ENCODE measurements at places on chromosomes 3 and 15.

- no peak for DNase-seq
These were observed 51.0 kb upstream of the ARL8B start for GRCh38 chr3:5071061-5071460.

DNA sequence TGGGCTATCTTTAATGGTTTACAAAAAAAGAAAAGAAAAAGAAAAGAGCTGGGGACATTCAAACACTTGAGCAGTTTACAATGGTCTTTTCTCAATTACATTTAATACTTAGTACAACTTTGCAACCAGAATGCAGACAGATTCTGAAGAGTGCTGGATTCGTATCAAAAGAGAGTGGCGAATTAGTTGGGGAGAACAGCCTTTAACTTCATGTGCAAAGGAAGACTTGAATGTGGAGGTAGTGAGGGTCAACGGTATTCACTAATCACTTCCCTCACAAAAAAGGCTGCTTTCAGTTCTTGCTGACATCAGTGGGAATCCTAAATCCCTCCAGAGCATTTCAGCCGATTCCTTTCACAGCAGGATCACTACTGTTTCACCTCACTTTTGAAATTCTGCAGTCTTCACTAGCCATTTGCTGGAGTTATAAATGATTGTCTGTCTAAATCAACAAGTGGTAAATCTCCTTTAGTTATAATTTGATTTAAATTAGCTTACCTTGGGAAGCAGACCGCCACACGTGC is 323.0 kb upstream of the SEMA6D start:
- no peak for DNase-seq

DNA sequence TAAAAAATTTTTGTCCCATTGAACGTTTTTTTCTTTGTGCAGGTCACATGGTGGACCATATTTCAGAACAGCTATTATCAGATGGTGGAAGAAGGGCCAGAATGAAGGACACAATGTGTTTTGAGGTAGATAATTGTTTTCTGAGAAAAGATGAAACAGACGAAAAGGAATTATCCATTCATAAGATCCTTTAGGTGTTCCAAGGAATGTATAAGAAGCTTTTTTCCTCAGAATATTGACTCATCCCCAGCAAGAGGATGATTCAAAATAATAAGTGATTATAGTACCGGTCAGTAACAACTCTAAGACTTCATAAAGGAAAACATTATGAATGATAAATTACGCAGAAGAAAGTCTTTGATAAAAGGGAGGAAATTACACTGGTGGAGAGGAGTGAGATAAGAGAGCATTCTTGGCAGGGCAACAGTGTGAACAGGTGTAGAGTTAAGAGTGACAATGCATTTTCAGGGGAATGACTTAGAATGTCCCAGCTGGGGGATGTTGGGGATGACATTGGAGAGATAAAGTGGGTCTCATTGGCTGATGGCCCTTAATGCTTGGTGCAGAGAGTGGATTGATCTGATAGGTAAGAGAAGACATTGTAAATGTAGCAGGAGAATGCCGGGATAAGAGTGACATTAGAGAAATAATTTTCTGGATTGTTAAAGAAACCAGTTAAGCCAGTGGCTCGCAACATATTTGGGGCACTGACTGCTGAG is 27.0 kb upstream of the AQP9 start:
- DNase-seq = no peak

GRCh38 chr15:77144492-77145070 is 73.7 kb upstream of the TSPAN3 start:
- DNase-seq = no peak

DNA sequence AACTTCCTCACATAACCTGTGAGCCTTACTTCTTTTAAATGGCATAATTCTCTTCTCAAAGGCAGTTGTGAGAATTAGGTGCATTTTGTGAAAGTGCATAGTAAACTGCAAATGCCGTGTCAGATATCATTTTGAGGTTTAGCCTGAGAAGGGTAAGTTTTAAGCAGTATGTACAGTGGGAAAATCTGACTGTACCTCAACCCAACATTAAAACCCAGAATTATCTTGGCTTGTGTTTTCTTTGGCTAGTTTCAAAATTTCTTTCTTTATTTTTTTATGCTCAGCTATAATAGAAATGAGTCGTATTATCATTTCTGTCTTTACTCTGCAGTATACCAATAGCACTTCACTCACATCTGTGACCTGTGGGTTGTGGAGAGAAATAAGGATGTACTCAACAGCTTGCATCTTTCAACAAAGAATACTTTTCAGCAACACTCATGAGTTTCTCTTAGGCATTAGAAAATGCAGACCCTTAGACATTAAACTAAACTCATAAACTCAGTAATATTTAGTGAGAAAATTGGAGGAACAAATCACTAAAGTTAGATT is 65.7 kb downstream of the RASA2 start:
- DNase-seq = no peak

Data from T-helper 2 cell (primary cell).